Iris pigment epithelial cell (primary cell): ENCODE measurements at places on chromosomes 12 and 14.

GRCh38 chr14:20477211-20477876 is 8.1 kb downstream of the PNP start:
- DNase-seq = peak; percentile 77

DNA sequence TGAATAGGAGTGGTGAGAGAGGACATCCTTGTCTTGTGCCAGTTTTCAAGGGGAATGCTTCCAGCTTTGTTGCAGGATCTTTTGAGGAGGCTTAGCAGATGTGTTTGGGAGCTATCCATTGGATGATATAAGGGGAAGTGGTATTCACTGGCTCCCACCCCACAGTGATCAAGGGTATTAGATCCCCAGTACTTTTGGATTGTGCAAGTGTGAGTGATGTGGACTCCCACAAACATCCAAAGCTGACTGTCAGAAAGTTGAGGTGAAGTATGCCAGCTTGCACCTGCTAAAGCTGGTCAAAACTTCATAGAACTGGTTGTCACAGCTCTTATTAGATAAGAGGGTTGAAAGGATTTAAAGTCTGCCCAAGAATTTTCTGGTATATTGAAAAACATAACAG is 110.1 kb upstream of the BTG1 start:
- no peak for DNase-seq

DNA sequence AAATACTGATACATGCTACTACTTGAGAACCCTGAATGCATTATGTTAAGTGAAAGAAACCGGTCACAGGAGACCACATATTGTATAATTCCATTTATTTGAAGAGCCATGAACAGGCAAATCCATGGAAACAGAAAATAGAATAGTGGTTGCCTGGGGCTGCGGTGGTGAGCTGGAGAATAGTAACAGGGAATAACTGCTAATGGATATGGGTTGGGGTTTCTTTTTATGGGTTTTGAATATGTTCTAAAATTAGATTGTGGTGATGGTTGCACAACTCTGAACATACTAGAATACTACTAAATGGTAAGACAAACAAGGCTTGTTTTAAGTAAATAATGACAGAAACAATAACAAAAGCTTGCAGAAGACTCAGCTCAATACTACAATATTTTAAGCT is 293.0 kb downstream of the BTG1 start:
- DNase-seq = peak; percentile 8

- no peak for DNase-seq
These were observed 23.1 kb downstream of the TMED10 start for GRCh38 chr14:75153295-75153694.

GRCh38 chr12:94481734-94482133 is 22.1 kb upstream of the CEP83 start:
- no peak for DNase-seq

DNA sequence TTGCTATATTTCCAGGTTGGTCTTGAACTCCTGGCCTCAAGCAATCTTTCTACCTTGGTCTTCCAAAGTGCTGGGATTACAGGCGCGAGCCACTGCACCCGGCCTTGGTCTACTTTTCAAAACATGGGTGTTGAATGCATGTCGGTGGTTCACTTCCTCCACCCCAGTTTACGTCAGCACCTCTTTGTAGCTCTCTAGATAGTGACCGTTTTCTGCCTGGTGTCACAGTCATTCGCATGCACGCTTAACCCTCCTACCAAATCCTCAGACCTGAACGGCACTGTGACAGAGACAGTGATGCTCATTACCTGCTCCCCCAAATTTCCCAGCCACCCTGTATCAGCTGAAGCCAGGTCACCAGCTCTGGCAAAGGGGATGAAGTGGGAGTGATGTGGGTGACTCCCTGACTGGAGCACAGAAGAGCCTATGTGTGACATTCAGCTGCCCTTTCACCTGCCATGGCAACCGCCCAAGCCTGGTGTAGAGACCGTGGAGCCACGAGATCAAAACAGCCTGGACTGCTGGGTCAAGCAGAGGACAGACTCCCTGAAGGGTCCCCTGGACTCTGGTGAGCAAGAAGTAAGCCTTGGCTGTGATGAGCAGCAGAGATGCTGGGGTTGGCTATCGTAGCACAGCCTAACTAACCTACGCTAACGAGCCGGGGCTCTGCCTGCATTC is 66.2 kb upstream of the GPR68 start:
- no peak for DNase-seq

- DNase-seq = no peak
These were observed 259.5 kb downstream of the MSRB3 start for GRCh38 chr12:65537978-65538377.

DNA sequence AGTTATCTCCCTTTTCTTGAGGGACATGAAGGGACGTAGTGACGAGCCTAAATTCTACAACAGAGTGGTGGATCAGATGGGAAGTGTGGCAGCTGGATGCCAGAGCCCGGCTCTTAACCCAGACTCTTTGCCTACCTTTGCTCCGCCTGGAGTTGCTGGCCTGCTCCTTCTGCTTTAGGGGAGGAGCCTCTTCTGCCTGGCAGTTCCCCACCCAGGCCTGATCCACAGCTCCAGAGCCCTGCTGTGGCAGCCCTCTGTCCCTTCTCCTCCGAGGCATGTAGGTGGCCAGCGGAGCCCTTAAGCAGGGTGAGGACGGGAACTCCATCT is 2.3 kb upstream of the PRPH start:
- no peak for DNase-seq

- no peak for DNase-seq
These were observed 76.9 kb downstream of the ESR2 start for GRCh38 chr14:64217308-64217707.

GRCh38 chr14:59664741-59665140 is 88.1 kb upstream of the CCDC175 start:
- DNase-seq = peak; percentile 6

DNA sequence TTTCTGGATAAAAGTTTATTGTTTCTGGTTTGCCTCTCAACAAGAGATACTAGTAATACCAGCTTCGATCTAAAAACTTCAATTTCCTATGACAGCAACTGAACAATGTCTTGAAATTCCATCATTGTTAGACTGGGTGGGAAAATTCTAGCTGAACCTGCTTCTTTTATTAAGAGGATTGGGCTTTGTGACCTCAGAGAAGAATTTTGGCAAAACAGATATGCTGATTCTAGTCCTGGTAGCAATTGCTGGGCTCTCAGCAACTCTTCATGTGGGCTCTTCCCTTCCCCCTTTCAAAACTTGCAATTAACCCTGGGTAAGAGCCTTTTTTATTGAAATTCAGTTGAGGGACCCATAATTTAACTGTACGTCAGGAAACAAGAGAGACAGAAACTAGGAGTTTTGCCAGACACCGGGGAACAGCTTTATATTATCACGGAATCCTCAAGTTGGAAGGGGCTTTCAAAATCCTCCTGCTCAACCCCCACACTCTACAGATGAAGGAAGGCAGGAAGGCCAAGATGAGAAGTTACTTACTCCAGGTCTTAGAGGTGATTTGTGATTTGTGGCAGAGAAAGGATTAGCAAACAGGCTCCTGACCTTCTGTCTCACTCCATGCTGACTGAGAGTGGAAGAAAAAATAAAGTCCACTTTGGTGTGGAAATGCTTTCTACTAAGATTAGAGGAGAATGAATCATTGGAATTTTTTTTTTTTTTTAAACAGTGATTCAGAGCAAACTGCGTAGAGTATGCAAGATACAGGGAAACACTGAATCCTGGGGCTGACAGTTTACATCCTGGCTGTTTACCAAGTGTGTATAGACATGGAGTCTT is 239.0 kb upstream of the ATP2B1 start:
- peak; percentile 93 for DNase-seq

- peak; percentile 46 for DNase-seq
These were observed 106.1 kb downstream of the PTPN11 start for GRCh38 chr12:112524676-112525425.

DNA sequence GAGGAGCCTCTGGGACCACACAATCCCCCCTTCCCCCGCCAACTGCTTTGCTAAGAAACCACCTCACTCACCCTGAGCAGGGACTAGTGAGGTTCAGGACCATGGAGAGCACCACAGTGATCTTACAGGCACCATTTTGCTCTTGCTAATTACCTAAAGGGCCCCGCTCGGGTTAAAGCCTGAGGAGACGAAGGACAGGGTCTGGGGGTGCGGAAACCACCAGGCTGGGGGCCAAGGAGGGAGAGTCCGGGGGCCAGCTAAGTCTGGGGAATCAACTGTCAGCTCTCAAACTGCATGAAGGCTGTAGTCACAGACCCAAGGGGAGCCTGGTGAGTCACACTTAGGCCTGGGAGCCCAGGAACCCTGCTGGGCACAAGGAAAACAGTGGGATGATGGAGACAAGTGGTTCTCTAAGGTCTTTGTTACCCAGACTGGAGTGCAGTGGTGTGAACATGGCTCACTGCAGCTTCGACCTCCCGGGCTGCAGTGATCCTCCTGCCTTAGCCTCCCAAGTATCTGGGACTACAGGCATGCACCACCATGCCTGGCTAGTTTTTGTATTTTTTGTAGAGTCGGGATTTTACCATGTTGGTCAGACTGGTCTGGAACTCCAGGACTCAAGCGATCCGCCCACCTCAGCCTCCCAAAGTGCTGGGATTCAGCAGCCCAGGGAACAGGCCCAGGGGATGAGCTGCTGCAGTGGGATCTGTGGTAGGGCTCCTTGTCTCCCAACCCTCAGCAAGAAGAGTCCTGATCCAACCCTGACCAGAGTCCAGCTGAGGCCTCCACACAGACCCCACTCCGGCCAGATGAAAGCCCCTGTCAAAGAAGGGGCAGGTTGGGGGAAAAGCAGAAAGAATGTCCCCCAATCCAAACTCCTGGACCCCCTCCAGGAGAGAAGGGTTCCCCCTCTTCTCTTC is 98.8 kb downstream of the CALM1 start:
- peak; percentile 70 for DNase-seq

- no peak for DNase-seq
These were observed 25.5 kb downstream of the CFAP251 start for GRCh38 chr12:121943926-121944325.

DNA sequence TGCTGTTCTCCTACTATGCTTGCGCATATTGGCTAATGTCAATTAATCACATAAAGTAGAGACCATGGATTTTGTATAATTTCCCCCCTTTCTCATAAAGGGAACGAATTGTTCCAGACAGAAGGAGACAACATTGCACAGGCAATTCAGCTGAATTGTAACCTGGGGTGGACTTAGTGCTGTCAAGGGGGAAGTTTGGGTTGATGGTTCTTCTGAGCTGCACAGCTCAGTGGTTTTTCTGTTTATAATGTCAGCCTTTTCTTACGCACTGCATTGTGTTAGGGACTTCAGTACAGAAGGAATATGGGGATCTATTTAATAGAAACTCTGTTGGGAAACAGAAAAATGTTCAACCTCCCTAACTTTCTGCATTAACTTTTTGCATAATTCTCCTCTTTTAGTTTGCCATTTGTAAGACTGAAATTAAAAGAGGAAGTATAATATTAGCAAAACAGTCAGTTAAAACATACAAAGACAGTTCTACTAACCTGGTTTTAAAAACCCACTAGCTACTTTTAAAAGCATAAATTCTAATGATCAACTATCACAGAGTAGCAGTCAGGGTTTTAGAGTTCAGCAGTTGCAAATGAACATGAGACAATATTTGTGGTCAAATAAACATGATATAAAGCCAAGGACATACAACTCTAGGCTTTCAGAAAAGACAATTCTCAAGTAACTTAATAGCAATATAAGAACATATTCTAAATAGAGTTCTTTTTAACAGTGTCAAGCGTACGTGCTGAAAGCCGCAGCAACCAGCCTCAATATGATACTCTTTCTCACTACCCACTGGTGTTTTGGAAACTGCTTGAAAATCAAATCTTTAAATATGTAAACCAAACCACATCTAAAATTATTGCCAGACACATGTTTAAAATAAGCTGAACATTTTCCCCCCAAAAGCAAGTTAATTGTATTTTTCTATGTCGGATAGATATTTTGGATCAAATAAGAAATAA is 393.0 kb downstream of the FSCB start:
- no peak for DNase-seq

- no peak for DNase-seq
These were observed 25.0 kb downstream of the SLC15A4 start for GRCh38 chr12:128798571-128799341.

DNA sequence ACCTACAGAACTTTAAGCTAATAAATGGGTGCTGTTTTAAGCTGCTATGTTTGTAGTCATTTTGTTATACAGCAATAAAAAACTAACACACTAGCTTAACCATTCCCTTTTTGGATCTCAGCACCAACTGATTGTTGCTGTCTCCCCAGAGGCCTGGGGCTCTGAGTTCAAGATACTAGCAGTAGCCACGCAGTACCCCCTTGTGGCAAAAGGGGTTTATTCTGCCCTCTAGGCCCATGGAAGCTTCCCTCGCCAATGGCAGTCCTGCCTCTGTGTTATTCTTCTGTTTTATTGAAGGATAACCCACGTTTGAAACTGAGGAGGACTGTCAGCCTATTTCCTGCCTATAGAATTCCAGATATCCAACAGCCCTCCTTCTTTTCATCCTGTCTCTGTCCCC is 455.3 kb upstream of the ATP2B1 start:
- DNase-seq = no peak

GRCh38 chr12:120831648-120832267 is 72.4 kb downstream of the SPPL3 start:
- DNase-seq = no peak

DNA sequence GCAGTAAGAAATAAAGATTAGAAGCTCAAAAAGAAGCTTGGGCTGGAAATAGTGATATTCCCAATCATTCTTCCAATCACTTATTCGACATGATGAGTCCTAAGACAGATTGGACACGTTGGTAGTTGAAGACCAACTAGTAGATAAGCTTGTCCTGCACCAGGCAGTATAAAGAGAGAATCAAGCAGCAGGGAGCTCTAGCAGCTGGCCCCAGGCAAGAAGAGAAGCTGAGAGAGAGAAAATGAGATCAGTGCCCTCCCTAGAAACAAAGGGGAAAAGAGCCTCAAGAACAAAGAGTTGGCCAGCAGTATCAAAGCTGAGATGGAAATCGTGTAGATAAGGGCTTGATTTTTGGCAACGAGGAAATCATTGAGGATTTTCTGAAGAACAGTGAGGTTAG is 20.6 kb downstream of the RASSF8 start:
- no peak for DNase-seq

- no peak for DNase-seq
These were observed 405.8 kb upstream of the RGS6 start for GRCh38 chr14:71526388-71526787.

DNA sequence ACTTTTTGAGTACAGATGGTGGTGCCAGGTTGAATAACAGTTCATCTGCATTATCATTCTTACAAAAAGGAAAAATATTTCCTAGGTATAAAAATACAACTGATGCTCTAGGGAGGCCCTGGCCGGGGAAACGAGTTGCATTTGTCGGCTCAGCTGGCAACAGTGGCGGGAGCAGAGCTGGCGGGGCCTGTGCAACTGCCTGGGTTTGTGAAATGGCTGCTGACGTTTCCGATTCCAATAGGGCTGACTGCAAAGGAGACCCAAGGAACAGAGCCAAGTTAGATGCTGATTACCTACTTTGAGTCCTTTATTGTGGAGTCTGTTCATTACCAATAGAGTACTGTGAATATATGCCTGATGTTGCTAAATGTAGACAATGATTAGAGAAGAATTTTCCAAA is 25.8 kb upstream of the PHLDA1 start:
- DNase-seq = no peak

- no peak for DNase-seq
These were observed 90.9 kb upstream of the DCN start for GRCh38 chr12:91273560-91273959.
